ENCODE measurements at places on chromosomes 4 and X. TPM values are rescaled to one million over a fixed set of nuclear protein-coding genes. Genes with fewer than 3 reads are reported as not detected.

Gene EMD
- total RNA-seq = 73.1 TPM

Gene CCKAR
- not detected for total RNA-seq

DNA sequence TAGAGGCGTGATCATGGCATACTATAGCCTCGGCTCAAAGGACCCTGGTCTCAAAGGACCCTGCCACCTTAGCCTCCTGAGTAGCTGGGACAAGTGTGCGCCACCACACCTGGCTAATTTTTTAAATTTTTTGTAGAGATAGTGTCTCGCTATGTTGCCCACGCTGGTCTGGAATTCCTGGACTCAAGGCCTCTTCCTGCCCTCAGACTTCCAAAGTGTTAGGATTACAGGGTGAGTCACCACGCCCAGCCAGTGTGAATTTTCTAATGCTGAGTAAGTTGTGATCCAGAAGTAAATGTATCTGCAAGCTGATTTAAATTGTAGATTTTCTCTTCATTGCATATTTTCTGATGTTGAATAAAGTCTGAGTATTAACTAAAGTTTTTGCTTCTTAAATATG is 2.6 kb upstream of the ZNF674 start:
- peak; percentile 76 for DNase-seq

GRCh38 chrX:23505531-23506303 is 161.6 kb upstream of the PRDX4 start:
- DNase-seq = no peak

DNA sequence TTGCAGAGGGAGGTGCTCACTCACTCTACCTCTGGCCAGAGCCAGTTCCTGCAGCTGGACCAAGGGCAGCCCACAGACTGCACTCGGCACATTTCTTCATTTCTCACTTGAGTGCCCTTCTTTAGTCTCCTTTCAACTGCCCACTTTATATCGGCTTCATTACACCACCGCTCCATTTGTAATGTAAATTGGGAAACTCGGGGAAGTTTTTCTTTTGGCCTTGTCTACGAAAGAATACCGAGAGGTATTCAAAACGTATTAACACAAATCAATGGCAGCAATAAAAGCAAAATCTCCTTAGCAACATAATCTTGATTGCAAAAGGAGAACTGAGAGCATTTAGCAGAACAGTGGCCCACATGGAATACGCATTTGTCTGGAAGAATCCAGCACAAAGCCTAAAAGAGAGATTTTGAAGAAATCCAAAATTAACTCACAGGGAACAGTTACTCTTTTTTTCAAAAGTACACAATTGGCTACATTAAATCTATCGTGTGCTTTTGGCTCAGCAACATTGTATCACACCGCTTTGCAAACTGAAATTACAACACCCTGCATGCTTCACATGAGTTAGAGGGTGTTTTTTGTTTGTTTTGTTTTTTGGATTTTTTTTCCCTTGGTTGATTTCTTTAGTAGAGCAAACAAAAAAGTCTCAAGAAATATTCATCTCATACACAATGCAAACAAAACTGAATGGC is 62.6 kb downstream of the CHIC2 start:
- DNase-seq = no peak

- no peak for DNase-seq
These were observed 8.4 kb downstream of the ATP10D start for GRCh38 chr4:47493238-47494123.

DNA sequence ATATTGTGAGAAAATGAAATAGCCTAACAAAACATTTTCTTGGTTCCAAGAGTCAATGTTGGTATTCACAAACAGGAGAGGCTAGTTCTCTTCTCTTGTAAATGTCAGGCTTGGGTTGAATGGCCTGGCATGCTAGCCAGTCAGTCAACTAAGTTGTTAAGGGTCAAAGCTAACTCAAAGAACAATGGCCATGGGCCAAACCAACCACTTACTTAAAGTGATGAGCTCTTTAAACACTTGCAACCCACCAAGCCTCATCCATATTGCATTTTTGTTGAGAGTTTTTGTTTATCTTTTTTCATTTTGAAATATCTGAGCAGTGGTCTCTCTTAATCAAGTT is 394.5 kb downstream of the RAB28 start:
- no peak for DNase-seq

GRCh38 chrX:100207331-100208024 is 202.6 kb downstream of the PCDH19 start:
- no peak for DNase-seq

DNA sequence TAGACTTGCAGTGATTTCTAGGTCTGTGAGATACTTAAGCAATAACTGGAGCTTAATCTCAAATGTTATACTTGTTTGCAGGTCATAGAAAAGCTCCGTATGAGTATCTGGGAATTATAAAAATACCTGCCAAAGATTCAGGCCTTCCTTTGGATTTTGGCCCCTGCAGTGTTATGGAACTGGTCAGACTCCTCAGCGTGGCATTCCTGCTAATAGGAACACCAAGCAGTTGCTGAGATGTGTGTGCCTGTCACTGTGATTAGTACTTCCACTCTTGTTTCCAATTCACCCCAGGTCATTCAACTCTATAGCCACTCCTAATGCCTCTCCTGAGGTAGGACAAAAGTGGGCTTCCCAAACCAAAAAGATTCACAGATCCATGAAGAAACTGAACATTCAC is 7.8 kb upstream of the UGT2B7 start:
- no peak for DNase-seq

- DNase-seq = no peak
These were observed 27.4 kb upstream of the SOD3 start for GRCh38 chr4:24768006-24768405.

GRCh38 chr4:78591404-78591803 is 39.8 kb downstream of the ANXA3 start:
- no peak for DNase-seq

All from A172 (cell line).